ENCODE measurements at places on chromosomes 6 and 20.

GRCh38 chr20:6492271-6493055, 275.0 kb upstream of the BMP2 start:
- no peak for DNase-seq

GRCh38 chr6:84575264-84575663, 189.1 kb downstream of the TBX18 start:
- DNase-seq = no peak

- no peak for DNase-seq
These were observed 31.3 kb downstream of the TRMT6 start for GRCh38 chr20:5918856-5919625.

DNA sequence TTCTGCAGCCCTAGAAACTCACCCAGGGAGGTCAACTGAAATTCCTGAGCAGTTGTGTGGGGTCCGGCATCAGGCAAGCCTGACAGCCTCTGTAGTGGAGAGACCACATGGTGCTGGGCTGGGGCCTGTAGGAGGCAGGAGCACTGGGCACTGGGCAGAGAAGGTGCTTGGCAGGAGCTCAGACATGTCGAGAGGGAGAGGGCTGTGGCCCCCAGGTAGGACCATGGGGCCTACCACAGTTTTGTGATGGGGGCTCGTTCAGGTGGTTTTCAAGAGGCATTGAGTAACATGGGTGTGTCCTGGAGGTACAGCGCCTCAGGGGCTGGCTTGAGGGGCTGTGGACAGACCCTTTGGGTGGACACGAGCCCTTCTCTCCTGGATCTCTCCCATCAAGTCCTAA, 15.9 kb downstream of the SLC22A23 start:
- no peak for DNase-seq

DNA sequence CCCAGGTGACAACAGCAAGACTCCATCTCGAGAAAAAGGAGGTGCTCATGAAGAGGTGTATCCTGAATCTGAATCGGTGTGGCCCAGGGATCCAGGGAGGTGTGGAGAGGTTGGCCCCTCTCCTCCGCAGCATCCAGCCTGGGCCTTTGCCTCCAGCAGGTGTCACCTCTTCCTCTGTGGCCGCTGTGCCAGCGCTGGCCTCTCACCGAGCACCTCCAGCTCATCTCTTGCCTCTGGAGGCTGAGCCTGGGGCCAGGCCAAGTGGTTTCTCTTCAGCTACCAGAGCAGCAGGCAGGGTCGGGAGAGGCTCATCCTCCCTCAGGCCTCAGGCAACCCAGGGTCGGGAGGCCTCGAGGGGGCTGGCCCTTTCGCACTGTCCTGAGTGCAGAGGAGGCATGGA, 1.2 kb upstream of the COL20A1 start:
- no peak for DNase-seq

- DNase-seq = peak; percentile 95
These were observed at the start of gene EEF1A1 for GRCh38 chr6:73520688-73521350. TSS of gene EEF1A1 (minus strand) at chr6:73521032. CDS start at chr6:73520026, 1,006 bp downstream.
